ENCODE measurements at places on chromosomes 7 and 10. TPM values are rescaled to one million over a fixed set of nuclear protein-coding genes. Genes with fewer than 3 reads are reported as not detected.

FAM171A1 gene
- 11.4 TPM for polyA plus RNA-seq

HYAL4 gene
- polyA plus RNA-seq: not detected

TBXAS1 gene
- 2.2 TPM for polyA plus RNA-seq

TRIM74 gene
- polyA plus RNA-seq: not detected

SLC18A3 gene
- polyA plus RNA-seq: not detected

HMX3 gene
- polyA plus RNA-seq: not detected

ATXN7L1 gene
- 4.9 TPM for polyA plus RNA-seq

SFRP4 gene
- polyA plus RNA-seq: 0.21 TPM

RARRES2 gene
- polyA plus RNA-seq: not detected

SUN3 gene
- polyA plus RNA-seq: not detected
